CD4-positive, alpha-beta T cell (primary cell): ENCODE measurements at places on chromosomes 3 and 15. TPM values are rescaled to one million over a fixed set of nuclear protein-coding genes. Genes with fewer than 3 reads are reported as not detected.

ACP3 gene
- not detected for total RNA-seq

SLC22A14 gene
- total RNA-seq = not detected

HESX1 gene
- 0.39 TPM for total RNA-seq

GATM gene
- total RNA-seq = 0.70 TPM

CMC1 gene
- 6.6 TPM for total RNA-seq

TRIM69 gene
- 9.8 TPM for total RNA-seq

GHSR gene
- not detected for total RNA-seq

PLEKHO2 gene
- total RNA-seq = 5.6 TPM

CCR2 gene
- total RNA-seq = 1.0 TPM

ZNF148 gene
- 34.0 TPM for total RNA-seq

NSUN3 gene
- 12.4 TPM for total RNA-seq

CYP1A1 gene
- total RNA-seq = not detected

ACKR2 gene
- 0.42 TPM for total RNA-seq

GRCh38 chr15:33314069-33314468, 3.3 kb downstream of the RYR3 start:
- DNase-seq = no peak

- DNase-seq = no peak
Observed at GRCh38 chr3:151305060-151305774, 11.4 kb downstream of the GPR87 start.

- DNase-seq = no peak
Observed at GRCh38 chr3:112931736-112932521, 43.0 kb downstream of the CD200R1 start.

- no peak for DNase-seq
Observed at GRCh38 chr15:33807665-33808064, 160.6 kb upstream of the CHRM5 start.

DNA sequence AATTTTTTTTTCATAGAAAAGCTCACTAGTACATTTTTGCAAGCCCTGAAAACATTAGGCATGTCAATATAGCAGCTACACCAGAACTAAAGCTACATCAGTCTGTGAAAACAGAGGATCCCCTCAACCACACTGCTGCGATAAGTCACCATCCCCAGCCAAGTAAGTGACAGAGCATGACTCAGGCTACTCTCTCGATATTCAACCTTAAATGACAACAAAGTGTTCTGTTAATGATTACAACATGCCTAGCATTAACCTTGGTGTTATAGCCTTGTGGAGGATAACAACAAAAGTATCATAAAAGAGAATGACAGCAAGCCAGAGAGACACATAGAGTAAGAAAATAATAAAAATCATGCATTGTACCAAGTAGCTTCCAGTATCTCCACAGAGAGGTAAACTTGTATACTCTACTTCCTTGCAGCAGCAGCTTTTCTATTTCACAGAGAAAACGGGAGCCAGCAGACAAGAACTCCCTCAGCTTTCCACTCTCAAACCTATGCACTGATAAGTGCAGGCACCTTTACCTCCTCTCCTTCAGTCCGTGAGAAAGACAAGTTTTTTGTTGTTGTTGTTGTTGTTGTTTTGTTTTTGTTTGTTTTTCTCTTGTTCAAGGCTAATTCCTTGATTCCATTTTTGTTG, 76.6 kb downstream of the GBE1 start:
- no peak for DNase-seq

DNA sequence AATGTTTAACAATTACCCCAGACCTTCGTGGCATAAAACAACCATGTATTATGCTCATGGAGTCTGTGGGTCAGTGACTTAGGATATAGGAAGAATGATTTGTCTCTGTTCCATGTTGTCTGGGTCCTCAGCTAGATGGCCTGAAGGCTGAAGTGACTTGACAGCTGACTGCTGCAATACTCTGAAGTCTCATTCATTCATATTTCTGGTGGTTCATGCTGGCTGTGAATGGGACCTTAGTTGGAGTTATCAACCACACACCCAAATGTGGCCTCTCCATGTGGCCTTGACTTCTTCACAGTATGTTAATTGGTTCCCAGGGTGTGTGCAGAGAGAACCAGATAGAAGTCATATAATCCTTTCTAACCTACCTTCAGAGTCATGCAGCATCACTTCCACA, 145.1 kb upstream of the BFSP2 start:
- no peak for DNase-seq

DNA sequence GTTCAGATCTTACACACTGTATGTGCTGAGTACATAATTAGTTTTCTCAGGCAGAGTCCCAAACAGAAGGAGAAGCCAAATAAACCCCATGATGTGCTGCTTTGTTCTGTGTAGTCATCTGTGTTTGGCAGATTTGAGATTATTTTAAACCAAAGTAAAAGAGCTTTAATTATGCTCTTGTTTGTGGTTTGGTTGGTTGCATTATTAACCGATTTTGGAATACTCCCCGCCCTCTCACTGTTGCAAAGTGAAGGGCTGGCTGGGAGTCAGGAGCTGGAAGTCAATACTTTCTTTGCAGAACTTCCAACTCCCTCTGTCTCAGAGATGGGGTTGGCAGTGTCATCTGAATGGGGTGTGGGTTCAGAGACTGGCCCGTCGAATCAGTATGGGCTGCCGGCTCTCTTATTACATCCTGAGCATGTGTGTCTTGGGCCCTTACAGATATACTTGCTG, 34.4 kb downstream of the SLCO3A1 start:
- no peak for DNase-seq

DNA sequence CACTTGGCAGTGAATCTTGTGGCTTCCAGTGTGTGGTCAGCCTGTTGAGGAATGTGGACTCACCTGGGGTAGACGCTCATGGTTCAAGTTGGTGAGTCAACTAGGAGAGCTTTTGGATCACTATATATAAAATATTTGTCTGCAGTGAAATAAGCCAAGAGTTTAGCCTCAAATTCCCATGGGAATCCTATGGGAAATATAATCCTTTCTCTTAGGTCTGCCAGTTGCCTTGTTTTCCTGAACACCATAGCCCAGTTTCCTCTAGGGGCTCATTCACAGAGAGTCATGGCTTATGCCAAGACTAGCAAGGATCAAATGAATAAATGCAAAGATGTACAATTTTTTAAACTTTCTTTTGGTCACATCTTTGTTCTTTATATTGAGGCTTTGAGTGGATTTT, 100.1 kb upstream of the NPHP3 start:
- DNase-seq = no peak

DNA sequence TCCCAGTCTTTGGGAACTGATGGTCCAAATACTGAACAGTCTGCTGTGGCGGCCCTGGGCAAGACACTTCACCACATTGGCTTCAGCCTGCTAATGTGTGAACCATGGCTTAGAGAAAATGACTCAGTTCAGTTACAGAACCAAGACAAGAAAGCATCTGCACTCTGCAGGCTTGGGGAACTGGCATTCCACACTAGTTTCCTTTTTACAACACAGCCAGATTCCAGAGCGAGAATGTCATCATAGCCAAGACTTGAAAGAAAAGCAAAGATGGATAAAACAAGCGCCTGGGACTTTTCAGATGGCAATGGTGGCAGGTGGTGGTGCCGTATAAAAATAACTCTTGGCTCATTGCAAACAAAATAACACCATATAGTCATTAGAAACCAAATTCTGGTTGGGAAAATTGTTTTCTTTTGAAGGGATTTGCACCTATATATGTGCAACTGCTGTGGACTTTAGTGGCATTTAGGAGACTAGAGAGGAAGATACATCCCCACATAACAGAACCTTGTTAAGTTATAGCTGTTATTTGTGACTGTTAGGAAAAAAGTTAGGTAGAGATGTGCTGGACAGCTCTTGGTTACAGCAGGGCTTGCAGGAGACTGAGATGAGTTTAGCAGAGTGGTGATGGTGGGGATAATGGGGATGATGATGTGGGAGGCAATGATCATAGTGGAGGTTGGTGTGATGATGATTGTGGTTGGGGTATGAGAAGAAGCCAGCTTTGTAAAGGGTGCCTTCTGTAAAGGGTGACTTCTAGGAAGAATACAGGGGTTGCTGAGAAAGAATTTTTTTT, 273.6 kb downstream of the THRB start:
- no peak for DNase-seq

DNA sequence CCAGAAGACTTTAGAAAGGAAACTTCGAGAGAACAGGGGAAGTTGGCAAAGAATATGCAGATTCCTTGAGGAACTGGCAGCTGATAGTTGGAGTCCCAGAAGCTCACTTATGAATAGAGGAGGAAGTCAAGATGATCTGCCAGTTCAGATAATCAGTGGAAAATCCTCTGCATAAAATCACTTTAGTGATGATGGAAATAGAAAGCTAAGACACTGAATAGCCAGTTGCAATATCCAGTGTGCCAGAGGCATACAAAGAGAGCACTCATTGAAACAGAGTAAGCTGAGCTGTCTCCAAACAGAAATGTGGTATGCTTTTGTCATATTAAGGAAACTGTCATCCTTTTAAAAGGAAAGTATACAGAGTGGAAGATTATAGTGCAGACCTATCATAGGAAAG, 1207.6 kb downstream of the OTOL1 start:
- DNase-seq = no peak

DNA sequence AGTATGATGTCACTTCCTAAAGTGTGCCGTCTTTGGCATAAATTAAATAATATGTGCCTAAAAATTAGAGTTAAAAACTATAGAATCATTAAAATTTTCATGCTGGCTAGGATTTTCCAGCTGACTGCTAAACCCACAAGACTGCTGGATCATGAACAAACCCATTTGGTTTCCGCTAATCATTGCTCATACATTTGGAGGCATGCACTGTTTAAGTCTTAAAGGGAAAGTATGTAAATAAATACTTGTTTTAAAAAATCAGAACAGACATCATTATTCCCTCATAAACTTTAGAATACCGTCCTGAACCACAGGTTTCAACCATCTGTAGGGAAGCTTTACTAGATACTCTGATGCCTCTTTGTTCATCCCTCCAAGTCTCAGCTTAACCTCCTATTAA, 26.5 kb downstream of the ATP6V1A start:
- no peak for DNase-seq

- no peak for DNase-seq
Observed at GRCh38 chr15:27774638-27775037, 324.5 kb downstream of the OCA2 start.

DNA sequence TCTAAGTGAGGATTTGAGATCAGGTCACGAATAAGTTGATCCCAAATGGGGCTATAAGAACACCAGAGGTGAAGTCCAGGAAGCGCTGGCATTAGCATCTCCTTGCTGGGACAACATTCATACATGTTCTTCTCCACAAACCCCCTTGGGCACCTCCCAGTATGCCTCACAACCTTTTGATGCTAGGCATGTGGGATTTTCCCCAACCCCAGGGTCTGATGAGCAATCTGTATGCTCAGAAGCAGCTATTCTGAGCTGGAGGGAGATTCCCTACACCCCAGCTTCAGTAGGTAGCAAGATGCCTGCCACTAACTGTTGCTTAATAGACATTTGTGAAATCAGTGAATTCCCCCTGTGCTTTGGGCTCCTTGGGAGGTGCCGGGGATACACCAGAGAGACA, 32.2 kb downstream of the SLC6A11 start:
- DNase-seq = no peak

- no peak for DNase-seq
Observed at GRCh38 chr15:92163641-92164040, 230.0 kb upstream of the ST8SIA2 start.

- no peak for DNase-seq
Observed at GRCh38 chr15:74441248-74441941, 7.6 kb upstream of the SEMA7A start.

DNA sequence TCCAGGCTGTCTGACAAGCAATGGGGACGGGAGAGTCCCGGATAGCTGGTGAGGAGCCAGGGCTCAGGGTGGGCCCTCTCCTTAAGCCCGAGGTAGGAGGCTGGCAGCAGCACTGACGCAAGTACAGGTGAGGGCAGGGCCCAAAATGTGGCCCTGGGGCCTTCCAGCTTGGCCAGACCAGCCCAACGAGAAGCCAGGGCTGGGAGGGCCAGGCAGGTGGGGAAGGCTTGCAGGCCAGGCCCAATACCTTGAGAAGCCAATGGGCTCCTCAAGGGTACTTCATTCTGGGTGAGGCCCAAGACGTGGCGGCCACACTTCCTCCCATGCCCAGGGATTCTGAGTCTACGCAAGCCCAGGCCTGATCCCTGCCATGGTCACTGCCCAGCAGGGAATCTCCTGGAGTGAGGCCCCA, 37.2 kb downstream of the AMOTL2 start:
- no peak for DNase-seq

GRCh38 chr15:32936283-32936918, 218.6 kb downstream of the GREM1 start:
- DNase-seq = no peak

DNA sequence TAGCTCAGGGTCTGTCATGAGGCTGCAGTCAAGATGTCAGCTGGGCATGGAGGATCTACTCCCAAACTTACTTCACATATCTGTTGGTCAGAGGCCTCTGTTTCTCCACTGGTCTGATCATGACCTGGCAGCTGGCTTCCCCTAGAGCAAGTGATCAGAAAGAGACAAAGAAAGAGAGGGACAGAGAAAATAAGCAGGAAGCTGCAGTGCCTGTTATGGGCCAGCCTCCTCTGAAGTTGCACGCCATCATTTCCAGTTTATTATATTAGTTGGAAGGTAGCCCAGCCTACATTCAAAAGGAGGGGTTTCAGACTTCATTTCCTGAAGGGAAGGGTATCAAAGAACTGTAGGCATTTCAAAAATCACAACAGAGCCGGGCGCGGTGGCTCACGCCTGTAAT, 5.0 kb upstream of the RPP25 start:
- no peak for DNase-seq

DNA sequence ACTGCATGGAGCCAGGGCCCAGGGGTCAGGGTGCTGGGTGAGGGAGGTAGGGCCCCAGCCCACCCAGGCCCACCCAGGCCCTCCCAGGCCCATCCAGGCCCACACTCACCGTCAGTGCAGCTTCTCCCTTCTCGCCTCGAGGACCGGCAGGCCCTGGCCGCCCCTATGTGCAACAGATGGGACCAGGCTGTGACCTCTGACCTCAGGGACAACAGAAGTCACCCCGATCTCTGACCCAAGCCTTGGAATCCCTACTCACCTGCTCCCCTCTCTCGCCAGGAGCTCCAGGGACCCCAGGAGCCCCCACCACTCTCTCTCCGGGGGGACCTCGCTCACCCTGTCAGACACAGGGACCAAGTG, 2.8 kb upstream of the UCN2 start:
- no peak for DNase-seq
